Upper lobe of left lung (tissue), 6 donors: ENCODE measurements at places on chromosomes 4 and X. TPM values are rescaled to one million over a fixed set of nuclear protein-coding genes. Genes with fewer than 3 reads are reported as not detected.
A peak's percentile ranks its signal among the peaks of the same experiment; 100 is the strongest.

The HELT gene
- not detected for total RNA-seq

GRCh38 chr4:159495515-159496236 is 392.8 kb downstream of the RAPGEF2 start:
- H3K27me3 ChIP-seq = no peaks in the 10 kb centered on the region
- no peaks in the 10 kb centered on the region for H3K4me1 ChIP-seq
- H3K36me3 ChIP-seq = no peaks in the 10 kb centered on the region
- no peak overlapping the region for H3K27ac ChIP-seq
- no peak overlapping the region for H3K4me3 ChIP-seq
- DNase-seq = no peak

The NWD2 gene
- not detected for total RNA-seq

The MTTP gene
- total RNA-seq = 0.30 TPM

DNA sequence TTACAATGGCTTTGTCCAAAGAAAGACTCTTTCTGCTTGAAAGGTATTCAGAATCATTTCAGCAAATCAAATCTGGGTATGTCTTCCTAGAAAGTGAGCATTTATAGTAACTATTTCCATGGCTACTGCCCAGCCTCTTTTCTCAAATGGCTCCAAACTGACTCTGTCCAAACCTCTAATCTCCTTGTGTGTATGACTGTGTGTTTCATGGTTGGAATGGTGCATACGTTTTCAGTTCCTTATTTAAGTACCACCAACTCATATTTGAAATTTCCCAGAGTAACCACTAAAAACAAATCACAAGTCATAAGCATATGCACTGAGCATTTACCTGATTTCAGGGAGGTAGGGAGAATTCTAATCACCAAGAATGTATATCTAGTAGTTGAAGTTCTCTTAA is 106.0 kb downstream of the TMEM144 start:
- no peak overlapping the region for H3K4me3 ChIP-seq
- no peaks in the 10 kb centered on the region for H3K27me3 ChIP-seq
- DNase-seq = no peak
- H3K36me3 ChIP-seq = no peaks in the 10 kb centered on the region
- no peak overlapping the region for H3K27ac ChIP-seq
- H3K4me1 ChIP-seq = no peaks in the 10 kb centered on the region

GRCh38 chr4:87465739-87466366 is 43.5 kb downstream of the NUDT9 start:
- no peak for DNase-seq
- H3K27ac ChIP-seq = no peak overlapping the region
- H3K36me3 ChIP-seq = no peaks in the 10 kb centered on the region

The TMPRSS11A gene
- not detected for total RNA-seq

- no peak overlapping the region for H3K27ac ChIP-seq
- peaks cover 14% of the 10 kb centered on the region for H3K4me1 ChIP-seq
- H3K4me3 ChIP-seq = peak overlapping the region; percentile 18
- no peak for DNase-seq
Observed at GRCh38 chr4:6663596-6664393, 23.3 kb downstream of the MRFAP1 start.

- no peak overlapping the region for H3K27ac ChIP-seq
- H3K36me3 ChIP-seq = no peaks in the 10 kb centered on the region
- no peak for DNase-seq
- no peak overlapping the region for H3K4me3 ChIP-seq
Observed at GRCh38 chr4:118154649-118155048, 120.4 kb downstream of the NDST3 start.

GRCh38 chr4:80070880-80071603 is 2.0 kb downstream of the ANTXR2 start:
- no peak for DNase-seq
- H3K4me3 ChIP-seq = peak overlapping the region; percentile 83
- peak overlapping the region; percentile 95 for H3K27ac ChIP-seq
- H3K36me3 ChIP-seq = no peaks in the 10 kb centered on the region
- H3K4me1 ChIP-seq = peaks cover 24% of the 10 kb centered on the region
- no peaks in the 10 kb centered on the region for H3K27me3 ChIP-seq
